ENCODE measurements at places on chromosomes 5 and 9.

DNA sequence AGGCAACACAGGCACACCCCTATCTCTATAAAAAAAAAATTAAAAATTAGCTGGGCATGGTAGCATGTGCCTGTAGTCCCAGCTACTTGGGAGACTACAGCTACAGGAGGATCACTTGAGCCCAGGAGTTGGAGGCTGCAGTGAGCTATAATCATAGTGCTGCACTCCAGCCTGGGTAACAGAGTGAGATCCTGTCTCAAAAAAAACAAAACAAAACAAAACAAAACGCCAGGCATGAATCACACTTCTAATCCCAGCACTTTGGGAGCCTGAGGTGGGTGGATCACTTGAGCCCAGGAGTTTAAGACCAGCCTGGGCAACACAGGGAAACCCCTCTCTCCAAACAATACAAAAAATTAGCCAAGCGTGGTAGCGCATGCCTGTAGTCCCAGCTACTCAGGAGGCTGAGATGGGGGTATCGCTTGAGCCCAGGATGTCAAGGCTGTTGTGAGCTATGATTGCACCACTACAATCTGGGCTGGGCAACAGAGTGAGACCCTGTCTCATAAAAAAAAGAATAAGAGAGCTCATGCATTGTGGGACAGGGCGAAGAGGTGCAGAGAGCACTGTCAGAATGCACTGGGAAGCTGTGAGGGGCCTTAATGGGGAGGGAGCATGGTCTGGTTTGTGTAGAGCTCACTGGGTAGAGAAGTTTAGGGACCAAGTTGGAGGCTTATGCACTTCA is 8.4 kb upstream of the SAP30L start:
- no peak for DNase-seq

GRCh38 chr5:119404033-119404432 is 48.2 kb downstream of the TNFAIP8 start:
- no peak for DNase-seq

DNA sequence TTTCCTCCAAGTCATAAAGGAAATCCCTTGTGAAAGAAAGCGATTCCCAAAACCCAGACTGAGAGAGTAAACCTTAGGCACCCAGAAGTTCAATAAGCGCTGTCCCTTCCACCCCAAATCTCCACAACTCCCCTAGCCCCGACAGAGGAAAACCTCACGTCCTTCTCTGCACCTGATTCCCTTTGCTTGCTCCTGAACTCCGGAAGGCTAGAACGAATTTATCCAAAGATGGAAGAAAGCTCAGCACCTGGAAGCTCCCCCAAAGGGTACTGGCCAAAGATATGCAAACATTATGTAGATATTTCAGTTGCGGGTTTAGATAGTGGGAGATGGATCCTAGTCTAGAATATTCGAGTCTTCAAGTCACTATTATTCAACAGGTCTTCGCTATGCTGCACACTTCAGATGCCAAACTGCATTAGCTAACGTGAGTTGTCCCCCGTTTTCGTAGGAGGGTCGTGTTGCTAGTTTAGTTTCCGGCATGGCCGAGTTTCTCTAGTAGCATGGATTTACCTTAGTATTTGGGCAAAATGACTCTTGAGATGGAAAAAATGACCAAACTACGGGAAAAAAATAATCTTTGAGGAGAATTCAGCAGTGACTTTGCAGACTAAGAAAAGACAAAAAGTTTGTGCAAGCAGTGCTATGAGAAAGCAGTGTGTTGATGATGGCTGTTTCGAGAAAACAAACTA is 27.7 kb downstream of the NR2F1 start:
- DNase-seq = no peak

- DNase-seq = no peak
Observed at GRCh38 chr9:85431339-85432102, 310.2 kb downstream of the AGTPBP1 start.

GRCh38 chr5:103111468-103111867 is 8.5 kb downstream of the GIN1 start:
- no peak for DNase-seq

GRCh38 chr9:26904070-26904469 is 11.5 kb upstream of the CAAP1 start:
- DNase-seq = no peak

- DNase-seq = no peak
Observed at GRCh38 chr5:154197801-154198491, 7.4 kb downstream of the GALNT10 start.

- DNase-seq = no peak
Observed at GRCh38 chr9:91071184-91071990, 269.8 kb downstream of the SYK start.

- no peak for DNase-seq
Observed at GRCh38 chr9:34687276-34688030, 3.6 kb downstream of the CCL19 start.
